NCI-H1930 (cell line): ENCODE measurements at places on chromosomes 4 and X.

DNA sequence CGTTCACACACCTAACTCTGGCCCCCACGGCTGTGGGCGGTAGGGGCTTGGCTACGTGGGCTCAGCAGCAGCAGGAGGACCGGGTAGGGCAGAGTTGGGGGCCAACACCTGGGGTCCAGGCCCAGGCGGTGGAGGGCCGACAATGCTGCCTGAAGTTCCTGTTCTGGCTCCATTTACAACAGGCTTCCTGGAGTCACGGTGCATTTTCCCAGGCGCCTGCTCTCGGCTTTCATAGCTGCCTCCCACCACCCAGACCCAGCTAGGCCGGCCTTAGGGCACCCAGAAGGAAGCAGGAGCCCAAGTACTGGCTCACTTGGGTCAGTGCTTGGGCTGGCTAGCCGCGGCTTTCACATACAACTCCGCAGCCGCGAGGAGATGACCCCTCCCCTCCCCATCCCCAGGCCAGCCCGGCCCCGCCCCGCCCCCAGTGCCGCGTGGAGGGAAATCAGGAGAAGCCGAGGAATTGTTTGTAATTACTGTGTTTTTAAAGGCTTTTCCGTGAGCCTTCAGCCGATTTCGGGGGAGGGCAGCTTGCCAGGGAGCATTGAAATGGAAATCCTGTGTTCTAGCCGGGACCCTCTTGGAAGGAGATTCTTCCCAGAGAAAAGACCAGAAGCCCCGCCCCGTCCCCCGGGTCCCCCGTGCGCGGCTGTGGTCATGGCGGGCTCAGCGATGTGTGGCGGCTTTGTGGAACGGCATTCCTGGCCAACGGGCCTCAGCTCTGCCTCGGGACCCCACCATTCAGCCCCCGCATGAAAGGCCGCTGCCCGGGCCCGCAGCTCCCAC is 28.5 kb downstream of the PJA1 start:
- no peak for DNase-seq

DNA sequence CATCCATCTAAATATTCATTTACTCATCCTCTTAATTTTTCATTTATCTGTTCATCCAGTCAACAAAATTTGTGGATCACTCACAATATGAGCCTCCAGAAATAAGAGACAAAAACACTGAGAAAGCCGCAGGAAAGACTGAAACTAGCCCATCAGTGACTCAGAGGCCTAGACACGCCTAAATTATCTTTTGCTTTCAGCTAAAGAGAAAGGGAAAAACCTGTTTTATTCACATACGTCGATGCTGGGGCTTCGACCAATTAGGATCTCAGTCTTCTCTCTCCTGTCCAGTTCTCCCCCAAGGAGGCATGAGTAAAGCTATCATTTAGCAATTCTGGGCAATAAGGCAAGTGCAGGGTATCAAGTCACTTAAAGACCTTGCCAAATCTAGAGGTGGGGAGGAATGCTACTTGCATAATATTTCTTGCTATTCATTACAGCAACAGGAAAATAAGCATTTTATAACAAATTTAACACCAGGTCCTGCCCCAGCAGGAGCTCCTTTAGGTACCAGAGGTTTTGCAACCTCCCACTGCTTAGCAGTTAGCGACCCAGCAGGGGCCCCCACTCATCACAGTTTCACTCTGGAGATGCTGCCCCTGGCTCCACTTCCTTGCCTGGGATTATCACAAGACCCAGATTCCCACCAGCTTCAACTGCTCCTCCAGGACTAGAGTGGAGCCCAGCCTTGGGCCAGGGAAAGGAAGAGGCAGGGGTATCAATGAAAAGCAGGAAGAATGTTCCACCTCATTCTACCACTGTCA is 30.1 kb upstream of the TMEM154 start:
- no peak for DNase-seq

- DNase-seq, result no peak
Measured at GRCh38 chr4:165610679-165611437, 232.1 kb downstream of the CPE start.

GRCh38 chrX:103513067-103513466 is 6.2 kb downstream of the RAB40A start:
- DNase-seq, result no peak

DNA sequence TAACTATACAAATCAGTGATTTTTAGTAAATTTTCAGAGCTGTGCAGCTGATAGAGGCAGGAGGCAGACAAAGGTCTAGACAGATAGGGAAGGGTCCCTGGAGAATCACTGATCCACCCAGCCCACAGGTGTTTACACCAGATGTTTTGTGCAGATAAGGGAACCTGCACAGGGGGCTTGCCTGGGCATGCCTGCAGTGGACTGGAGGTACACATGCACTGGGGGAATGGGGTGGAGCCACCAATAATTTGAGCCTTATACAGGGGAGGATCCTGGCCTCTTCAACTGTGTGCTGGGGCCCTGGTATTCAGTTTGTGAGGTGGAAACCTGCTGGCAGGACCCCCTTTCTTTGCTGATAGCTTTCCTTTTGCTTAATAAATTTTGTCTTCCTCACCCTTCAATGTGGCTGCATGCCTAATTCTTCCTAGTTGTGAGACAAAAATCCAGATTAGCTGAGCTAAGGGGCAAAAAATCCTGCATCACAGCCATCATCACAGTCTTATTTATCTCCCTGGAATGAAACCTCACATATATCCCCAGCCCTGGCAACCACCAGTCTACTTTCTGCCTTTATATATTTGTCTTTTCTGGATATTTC is 102.8 kb downstream of the KDM6A start:
- DNase-seq, result no peak

GRCh38 chrX:53125506-53125905 is 31.6 kb downstream of the KANTR start:
- DNase-seq, result no peak
